Neural crest cell (in vitro differentiated cells): ENCODE measurements at places on chromosomes 5 and 9. TPM values are rescaled to one million over a fixed set of nuclear protein-coding genes. Genes with fewer than 3 reads are reported as not detected.

GRCh38 chr9:122996586-122996985 is 36.9 kb upstream of the GPR21 start:
- DNase-seq = no peak

DNA sequence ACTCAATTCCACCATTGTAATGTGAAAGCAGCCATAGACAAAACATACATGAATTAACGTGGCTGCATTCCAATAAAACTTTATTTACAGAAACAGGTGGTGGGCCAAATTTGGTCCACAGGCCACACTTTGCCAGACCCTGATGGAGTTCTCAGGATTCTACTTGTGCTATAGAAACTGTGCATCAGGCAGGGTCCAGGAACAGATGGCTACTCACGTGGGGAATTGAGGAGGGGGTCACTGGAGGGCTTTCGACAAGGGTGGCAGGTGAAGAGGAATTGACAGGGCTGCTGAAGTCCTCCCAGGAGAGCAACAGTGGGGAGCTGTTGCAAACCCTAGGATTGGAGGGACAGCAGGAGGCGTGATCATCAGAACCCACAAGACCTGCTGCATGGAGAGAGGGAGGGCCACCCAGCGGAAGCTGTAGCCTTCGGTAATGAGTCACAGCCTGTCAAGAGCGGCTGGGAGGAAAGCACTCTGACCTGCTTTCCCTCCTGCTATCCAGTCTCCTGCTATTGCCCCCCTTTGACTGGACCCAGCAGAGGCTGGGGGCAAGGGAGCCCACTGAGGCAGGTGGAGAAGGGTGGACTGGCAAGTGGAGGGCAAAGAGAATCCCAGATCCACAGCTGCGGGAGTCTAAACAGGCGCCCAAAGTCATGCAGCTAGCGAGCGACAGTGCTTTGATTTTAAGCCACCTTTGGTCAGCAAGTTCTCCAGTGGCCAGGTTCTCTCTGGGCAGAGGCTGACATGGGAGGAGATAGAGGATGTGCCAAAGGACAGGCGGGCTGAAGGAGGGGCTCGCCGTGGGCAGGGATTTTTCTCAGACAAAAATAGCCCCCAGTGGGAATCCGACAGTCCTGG is 138.3 kb upstream of the SMIM23 start:
- no peak for DNase-seq

- DNase-seq = no peak
These were observed 324.8 kb downstream of the TMEM38B start for GRCh38 chr9:106019039-106019680.

NR4A3 gene
- 0.91 and 0.93 TPM in 2 replicates for total RNA-seq

CCDC152 gene
- total RNA-seq = not detected in 2 replicates

SOHLH1 gene
- total RNA-seq = not detected in 2 replicates

MYOT gene
- total RNA-seq = not detected in 2 replicates

MOCS2 gene
- 28.8 and 29.3 TPM in 2 replicates for total RNA-seq

RASEF gene
- total RNA-seq = 0.16 TPM in 1 of 2 replicates, not detected in the other
